ENCODE measurements at places on chromosomes 12 and 14.
A peak's percentile ranks its signal among the peaks of the same experiment; 100 is the strongest.

DNA sequence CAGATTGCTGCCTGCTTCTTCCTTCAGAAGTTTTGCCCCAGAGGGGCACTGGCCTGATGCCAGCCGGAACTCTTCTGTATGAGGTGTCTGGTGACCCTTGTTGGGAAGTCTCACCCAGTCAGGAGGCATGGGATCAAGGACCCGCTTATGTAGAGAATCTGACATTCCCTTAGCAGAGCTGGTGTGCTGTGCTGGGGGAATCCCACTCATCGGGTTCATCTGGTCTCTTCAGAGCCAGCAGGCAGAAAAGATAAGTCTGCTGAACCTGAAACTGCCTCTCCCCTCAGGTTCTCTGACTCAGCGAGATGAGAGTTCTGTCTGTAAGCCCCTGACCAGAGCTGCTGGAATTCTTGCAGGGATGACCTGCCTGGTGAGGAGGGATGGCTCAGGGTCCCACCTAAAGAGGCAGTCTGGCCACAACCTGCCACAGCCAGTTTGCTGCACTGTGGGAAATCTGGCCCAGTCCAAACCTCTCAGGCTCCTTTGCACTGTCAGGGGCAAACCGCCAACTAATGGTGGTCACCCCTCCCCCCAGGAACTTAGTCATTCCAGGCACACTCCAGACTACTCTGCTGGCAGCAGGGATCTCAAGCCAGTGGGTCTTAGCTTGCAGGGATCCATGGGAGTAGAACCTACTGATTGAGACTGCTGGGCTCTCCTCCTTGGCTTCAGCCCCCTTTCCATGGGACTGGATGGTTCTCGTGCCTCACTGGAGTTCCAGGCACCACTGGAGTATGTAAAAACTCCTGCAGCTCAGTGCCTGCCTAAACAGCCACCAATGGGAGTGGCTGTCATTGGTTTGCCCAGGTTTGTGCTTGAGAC lies 4.1 kb downstream of the CLEC2D start:
- DNase-seq = peak; percentile 87

DNA sequence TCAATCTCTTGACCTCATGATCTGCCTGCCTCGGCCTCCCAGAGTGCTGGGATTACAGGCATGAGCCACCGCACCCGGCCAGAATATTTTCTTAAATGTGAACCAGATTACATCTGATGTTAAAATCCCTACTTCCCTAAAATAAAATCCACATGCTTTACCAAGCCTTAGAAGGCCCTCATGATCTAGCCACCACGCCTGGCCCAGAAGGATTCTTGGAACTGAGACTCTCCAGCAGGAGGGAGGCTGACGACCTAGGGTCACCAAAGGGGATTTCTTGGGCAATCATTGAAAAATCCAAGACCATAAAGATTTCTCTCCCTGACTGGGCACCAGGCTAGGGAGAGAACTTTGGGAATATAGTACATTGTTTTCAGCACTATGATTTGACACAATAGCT lies 25.2 kb upstream of the RASSF3 start:
- DNase-seq = no peak

- peak; percentile 11 for DNase-seq
Measured at GRCh38 chr12:111753144-111753881, 13.4 kb upstream of the ALDH2 start.

DNA sequence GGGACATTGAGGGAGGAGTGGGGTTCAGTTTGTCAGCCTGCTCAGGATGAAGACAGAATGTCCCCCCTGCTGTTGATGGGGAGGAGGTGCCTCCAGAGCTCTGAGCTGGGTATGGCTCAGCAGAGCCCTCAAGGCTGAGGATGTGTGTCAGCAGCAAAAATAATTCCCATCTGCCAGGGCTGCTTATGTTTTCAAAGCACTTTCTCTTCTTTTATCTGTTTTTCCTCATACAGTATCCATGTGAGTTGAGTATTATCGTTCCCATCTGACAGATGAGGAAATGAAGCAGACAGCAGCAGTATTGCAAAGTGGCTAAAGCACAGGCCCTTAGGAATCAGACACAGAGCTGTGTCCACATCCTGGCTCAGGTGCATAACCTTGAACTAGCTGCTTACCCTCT lies 94.1 kb downstream of the SLC8A3 start:
- DNase-seq = no peak

GRCh38 chr14:65745396-65746190 lies 333.1 kb downstream of the FUT8 start:
- DNase-seq = no peak

DNA sequence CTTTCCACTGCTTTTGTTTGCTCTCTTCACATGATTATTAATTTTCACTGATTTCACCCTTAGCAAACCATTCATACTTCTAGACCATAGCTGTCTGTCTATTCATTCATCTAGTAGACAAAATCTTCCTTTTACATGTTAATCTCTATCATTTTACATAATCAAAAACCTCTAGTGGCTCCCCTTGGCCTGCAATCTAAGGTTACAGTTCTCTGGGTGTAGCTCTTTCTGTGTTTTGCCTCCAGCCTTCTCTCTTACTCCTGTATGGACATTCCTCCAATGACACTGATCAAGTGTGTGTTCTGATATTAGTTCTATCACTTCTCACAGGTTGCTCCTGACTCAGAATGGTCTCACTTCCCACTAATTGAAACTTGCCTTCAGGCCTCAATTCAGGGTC lies 56.4 kb downstream of the PRKCH start:
- DNase-seq = no peak

- DNase-seq = no peak
Measured at GRCh38 chr14:81511111-81511904, 22.3 kb downstream of the SEL1L start.

- no peak for DNase-seq
Measured at GRCh38 chr14:57487771-57488170, 5.9 kb downstream of the CCDC198 start.

DNA sequence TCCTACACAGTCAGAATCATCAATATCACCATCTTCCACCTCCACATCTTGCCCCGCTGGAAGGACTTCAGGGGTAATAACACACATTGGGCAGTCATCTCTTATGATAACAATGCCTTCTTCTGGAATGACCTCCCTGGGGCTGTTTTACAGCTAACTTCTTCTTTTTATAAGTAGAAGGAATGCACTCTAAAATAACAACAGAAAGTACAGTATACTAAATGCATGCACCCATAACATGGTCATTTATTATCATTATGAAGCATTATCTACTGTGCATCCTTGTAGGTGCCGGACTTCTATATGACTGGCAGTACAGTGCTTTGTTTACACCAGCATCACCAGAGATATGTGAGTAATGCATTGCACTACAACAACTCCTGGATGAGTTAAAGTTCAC lies 19.0 kb upstream of the NUAK1 start:
- no peak for DNase-seq

- DNase-seq = no peak
Measured at GRCh38 chr12:73598626-73599025, 939.0 kb upstream of the ATXN7L3B start.

- DNase-seq = no peak
Measured at GRCh38 chr12:118102609-118103008, 1.2 kb downstream of the VSIG10 start.

- no peak for DNase-seq
Measured at GRCh38 chr12:77122236-77122635, 56.9 kb upstream of the E2F7 start.

DNA sequence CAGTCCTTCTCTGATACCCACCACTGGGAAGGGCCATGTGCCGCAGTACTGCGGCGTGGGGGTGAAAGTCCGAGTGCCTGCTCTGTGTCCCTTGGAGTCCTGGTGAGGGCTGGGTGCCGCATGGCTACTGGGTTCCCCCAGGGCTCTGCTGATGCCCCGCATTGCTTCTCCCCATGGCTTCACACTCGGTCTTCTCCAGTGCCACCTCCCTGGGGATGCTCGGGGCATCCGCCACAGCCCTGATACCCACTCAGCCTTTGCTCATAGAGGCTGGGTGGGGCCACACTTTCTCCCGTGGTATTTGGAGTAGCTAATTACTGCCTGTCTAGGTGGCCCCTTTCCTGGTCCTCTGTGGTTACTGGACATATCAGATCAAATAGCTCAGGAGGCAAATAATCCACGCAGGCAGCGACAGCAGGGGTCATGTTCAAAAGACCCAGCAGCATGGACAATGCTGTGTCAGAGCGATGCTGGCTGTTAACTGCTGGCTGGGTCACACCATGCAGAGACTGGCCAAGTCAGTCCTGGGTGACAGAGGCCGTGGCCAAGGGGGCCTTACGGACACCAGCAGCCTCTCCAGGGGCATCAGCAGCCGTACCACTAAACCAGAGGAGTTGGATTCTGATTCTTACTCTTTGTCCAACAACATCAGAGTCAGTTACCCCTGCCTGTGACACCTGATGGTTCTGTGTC lies 106.5 kb downstream of the ADGRD1 start:
- DNase-seq = no peak

- no peak for DNase-seq
Measured at GRCh38 chr12:7431993-7432685, 11.8 kb downstream of the CD163L1 start.

- no peak for DNase-seq
Measured at GRCh38 chr14:67140556-67140955, 48.7 kb upstream of the GARIN2 start.

DNA sequence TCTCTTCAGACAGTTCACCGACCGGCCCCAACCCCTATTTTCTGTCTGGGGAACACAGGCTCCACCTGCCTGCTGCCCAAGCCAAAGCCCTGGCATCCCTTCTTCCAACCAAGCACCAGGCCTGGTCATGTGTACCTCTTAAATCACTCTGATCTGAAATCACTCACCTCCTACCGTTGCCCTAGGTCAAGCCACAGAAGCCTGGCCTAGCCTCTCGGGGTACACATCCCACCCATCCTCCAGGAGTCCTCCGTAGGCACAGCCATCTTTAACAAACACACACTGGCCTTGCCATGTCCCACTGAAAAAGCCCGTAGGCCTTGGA lies 81.8 kb downstream of the IRF2BPL start:
- no peak for DNase-seq

DNA sequence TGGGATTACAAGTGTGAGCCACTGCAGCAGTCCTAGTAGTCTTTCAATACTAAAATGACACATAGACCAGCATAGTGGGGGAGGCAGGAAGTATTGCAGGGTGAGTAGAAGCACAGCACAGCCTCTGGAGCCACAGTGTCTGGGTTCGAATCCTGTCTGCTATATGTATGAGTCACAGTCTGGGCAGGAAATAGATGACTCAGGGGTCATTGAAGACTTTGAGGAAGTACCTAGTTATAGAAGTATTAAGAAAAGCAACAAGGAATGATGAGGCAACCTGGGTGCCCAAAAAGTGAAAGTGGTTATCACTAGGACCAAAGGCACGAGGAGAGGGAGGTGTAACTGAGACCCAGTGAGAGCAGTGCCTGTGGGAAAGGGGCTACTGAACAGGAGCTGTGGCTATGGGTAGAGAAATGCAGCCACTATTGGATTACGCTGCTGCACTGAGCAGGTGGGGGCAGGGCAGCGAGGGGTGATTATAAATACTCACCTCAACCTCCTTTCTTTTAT lies 124.0 kb downstream of the PDE3A start:
- peak; percentile 50 for DNase-seq

- no peak for DNase-seq
Measured at GRCh38 chr12:104630230-104630670, 173.5 kb downstream of the CHST11 start.

DNA sequence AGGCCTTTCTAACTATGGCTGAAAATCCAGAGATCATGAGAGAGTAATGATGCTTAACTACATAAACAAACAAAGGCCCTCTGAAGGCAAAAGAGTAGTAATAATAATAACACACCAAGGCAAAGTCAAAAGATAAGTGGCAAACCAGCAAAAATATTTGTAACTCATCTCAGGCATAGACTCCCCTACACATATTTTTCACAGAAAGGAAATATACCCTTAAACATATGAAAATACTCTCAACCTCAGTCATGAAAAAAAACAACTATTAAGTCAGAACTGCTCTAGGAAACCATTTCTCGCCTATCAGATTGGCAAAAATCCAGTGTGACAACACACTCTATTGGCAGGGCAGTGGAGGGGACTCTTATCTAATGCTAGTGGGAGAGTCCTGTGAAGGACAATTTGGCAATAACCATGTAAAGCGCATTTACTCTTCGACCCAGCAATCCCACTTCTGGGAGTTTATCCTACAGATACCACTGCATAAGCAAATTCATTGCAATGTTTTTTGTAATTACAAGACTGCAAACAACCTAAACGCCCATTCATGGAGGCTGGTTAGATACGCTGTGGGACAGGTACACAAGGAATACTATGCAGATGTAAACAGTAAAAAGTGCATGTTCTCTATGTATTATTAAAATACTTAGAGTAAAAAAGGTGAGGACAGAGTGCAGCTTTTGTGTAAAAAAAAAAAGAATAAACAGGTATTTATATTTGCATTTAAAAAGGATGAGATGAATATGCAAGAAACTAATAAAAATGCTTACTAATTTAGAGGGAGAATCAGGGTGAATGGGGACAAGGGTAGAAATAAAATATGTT lies 26.0 kb upstream of the IL22 start:
- DNase-seq = peak; percentile 72

DNA sequence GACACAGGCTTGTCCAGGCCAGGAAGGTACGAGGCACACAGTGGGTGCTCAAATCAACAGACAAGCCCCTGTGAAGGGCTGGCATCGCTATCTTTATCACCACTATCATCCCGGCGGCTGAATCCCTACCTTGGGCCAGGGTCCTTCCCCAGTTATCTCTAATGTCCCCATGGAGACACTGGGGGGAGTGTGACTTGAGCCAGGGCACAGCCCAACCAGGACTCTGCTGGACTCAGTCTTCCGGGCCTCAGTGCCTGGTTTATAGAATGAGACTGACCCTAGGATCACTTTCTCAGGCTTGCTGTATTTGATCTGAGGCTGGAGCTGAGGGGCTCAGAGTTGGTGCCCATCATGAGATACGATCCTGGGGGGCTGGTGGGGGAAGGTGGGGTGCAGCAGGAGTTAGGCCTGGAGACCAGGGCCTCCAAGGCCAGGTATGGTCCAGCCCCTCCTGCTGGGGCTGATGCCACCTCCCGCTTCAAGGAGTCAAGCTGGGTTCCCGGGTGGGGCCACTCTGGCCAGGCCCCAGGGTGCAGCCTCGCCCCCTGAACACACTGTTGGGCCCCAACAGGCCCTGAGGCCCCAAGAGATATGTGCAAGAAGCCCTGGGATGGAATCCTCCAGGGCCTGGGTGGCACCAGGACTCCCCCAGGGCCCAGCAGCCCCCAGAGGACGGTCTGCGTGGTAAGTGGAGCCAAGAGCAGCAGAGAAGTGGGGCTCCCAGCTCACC lies 11.8 kb downstream of the BEGAIN start:
- DNase-seq = no peak

GRCh38 chr12:108649126-108649525 lies 15.4 kb upstream of the SELPLG start:
- no peak for DNase-seq

GRCh38 chr14:56059054-56059453 lies 59.2 kb upstream of the PELI2 start:
- no peak for DNase-seq

GRCh38 chr12:83016991-83017390 lies 330.3 kb downstream of the TMTC2 start:
- no peak for DNase-seq

- DNase-seq = no peak
Measured at GRCh38 chr12:53506450-53506785, 866 bp downstream of the NPFF start.

DNA sequence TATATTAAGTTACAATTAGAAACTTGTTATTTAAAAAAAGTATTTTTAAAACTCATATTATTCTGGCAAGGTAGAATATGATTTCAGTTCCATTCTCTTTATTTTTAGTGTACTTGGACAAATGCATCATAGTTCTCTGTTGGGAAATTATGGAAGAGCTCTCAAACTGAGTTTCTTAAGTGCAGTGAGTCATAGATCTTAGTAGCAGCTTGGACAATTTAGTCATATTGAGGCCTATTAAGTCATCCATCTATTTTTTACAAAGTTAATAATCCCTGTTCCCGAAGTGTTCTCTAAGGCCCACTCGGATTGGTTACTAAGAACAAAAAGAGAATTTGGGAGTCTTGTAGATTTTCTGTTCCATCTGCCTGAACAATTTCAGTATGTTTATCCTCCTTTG lies 113.9 kb downstream of the ANO4 start:
- no peak for DNase-seq
